ENCODE measurements at places on chromosomes 11 and 22.

DNA sequence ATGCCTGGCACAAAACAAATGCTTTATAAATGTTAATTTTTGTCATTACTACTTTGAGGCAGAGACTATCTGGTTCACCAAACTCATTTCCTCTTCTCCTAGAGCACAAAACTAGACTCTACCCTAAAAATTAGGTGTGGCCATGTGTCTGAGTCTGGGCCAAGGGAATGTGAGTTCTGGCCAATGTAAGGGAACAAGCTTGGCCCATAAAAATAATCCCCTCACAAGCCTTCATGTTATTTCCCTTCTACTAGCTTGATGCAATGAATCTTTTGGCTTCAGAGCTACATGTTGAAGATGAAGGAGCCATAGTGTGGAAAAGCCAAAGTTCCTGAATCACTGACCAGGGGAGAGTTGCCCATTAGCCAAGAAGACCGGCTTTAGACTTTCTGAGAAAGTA lies 406.5 kb upstream of the CCDC90B start:
- no peak for DNase-seq

- no peak for DNase-seq
Observed at GRCh38 chr11:34863048-34863447, 53.1 kb downstream of the APIP start.

- no peak for DNase-seq
Observed at GRCh38 chr11:45667929-45668680, 2.7 kb upstream of the CHST1 start.

GRCh38 chr11:105000797-105001196 lies 22.2 kb downstream of the CASP5 start:
- peak; percentile 22 for DNase-seq

DNA sequence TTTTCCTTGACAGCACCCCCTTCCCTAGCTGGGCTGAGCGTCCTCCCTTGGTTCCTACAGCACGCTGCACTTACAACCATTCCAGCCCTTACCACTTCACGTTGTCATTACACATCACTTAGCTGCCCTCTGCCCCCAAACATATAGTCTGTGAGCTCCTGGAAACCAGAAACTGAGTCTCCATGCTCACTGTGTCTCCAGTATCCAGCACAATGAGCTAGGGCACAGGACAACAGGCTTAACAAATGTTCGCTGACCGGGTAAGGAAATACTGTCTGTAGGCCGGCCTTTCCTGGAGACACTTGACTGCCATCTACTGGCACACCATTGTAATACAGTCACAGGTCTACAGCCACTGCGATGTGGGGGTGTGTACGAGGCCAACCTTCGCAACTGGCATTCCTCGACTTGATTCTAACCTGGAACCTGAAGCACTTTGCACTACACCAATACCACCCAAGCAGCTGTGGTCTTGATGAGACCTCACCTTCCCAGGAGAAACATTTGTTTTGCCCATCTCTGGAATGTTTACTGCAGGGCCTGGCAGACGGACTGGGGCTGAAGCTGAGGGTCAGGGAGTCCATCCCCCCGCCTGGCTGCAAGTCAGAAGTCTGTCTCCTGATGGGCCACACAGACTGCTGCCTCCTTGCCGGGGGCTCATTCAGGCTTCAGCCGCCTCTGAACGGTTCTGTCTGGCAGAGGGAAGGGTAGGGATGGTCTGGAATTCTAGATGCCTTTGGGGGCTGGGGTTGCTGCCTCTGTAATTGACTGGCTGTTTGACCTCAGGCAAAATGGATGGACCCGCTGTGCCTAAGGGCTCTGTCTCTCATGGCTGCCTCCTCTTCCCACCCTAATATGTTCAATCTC lies 72.0 kb downstream of the SYN3 start:
- DNase-seq: no peak

DNA sequence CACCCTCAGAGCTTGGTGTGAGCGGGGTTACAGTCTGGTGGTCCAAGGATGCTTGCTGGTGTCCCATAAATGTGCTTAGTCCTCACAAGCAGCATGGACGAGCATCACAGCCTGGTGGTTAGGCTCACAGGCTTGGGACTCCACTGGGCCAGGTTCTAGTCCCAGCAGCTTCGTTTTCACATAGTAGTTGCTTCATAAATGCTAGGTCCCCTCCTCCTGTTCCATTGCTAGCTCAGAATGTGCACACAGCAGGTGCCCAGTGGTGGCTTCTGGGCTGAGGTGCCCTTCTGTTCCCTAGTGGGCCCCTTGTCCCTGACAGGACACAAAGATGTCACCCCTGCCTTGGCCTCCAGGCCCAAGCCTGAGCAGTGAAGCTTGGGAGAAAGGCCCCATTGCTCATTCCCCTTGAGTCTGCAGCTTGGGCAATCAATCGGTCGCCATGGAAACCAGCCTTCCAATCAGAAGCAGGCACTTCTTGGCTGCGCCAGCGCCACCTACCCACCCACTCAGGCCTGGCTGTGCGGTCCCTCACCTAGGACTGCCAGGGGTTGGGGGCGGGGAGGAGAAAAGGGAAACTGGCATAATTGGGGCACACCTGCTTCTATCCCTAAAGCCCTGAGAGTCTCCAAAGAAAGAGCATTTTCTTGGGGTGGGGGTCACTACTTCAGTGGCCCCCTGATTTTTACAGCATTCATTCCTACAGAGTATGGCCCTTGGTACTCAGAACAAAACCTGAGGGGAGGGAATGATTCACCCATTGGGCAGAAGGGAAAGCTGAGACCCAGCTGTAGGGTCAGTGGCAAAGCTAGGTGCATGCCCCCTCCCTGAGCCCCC lies 48.1 kb downstream of the CYTH4 start:
- DNase-seq: no peak

- no peak for DNase-seq
Observed at GRCh38 chr11:62108971-62109404, 14.8 kb upstream of the INCENP start.

- DNase-seq: no peak
Observed at GRCh38 chr11:103109818-103110388, 677 bp downstream of the DYNC2H1 start.

DNA sequence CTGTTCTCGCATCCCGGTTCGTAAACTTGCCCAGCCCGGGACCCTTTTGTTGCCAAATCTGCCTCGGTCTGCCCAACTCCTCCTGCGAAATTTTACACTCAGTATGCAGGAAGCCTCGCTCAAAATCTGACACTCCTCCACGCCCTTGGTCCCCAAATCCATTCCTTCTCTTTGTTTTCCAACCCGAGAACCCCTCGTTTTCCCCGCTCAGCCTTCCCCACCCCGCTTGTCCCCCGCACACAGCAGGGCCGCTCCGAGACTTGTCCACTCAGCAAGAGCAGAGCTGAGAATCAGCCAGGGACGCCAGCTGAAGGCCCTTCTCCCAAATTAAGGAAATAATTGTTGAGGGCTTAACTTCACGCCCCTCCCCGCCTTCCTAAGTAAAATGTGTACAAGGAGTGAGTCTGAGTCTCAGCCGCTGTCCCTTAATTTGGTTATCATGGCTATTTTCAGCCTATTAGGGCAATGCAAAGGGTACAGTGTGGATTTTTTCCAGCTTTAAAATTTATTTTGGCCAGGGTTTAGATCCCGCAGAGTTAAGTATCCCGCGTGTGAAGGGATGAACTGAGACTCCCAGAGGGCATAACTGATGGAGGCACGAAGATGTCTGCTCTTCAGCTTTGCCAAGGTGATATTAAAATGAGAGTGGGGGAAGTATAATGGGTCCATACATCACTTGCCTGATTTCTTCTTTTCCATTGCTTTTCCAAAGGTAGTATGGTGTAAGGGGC lies 581 bp upstream of the FBXO3 start:
- no peak for DNase-seq

DNA sequence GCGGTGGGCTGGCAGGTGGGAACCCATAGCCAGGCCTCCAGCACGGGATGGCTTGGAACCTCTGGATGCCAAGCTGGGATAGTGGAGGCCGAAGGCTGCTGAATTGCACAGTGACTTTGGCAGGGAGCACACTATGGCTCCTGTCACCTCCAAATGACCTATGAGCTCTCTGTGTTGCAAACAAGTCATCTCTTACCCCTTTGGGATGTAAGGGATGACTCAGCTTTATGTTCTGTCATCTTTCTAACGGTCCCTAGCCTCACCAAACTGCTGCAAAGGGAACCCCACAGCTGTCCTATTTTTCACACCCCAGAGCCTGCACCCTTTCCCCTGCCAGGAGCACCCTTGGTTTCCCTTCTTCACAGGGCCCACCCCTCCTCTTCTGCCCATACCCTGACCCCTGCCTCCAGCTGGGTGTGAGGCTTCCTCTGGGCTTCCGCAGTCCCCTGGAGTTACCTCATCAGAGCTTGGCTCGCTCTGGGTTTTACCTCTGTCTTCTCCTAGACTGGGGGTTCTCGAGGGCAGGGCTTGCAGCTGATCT lies 2.7 kb upstream of the SCUBE1 start:
- no peak for DNase-seq

DNA sequence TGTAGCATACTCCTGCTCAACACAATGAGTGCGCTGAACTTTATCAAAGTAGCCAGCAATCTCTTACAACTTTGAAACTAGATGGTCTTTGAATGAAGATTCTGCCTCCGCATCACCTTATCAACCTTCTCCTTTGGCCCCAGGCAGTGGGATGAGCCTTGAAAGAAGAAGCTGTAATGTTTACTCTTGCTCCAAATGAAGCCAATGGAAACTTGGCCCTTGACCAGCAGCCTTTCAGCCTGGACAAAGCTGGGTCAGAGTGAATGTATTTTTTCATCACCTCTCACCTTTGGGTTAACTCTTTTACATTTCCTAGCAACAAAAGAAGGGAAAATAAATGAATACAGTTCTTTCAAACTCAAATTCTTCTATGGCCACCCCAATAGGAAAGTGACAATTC lies 359.1 kb downstream of the KCNA4 start:
- DNase-seq: no peak

GRCh38 chr11:116507849-116508695 lies 264.7 kb downstream of the BUD13 start:
- no peak for DNase-seq

DNA sequence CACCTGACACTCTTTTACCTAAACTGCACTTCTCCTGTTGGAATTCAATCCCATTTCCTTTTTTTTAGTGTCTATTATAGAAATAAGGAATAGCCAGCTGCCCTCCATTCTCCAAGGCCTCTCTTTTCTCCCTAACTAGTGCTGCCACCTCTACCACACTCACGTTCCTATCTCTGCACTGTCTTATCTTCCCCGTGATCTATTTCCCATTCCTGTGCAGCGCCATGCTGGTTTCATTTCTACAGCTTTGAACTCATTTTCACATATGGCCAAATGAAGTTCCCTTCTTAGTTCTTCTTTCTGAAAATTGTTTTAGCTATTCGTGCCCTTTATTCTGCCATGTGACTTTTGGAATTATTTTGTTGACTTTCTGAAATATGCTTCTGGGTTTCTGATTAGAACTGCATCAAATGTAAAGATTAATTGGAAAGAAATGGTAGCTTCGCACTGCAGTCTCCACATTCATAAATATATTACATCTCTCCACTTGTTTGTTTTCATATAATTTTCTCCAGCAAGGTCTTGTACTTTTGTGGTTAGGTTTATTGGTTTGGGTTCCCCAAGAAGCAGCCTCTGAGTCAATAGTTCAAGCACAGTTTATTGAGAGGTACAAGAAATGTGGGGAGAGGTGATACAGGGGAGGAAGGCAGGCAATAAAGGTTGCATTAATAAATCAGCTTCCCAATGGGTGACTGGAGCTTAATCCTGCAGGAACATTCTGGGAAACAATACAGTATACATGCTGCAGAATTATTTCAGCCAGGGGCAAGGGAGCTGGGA lies 43.7 kb upstream of the DRD2 start:
- DNase-seq: no peak

DNA sequence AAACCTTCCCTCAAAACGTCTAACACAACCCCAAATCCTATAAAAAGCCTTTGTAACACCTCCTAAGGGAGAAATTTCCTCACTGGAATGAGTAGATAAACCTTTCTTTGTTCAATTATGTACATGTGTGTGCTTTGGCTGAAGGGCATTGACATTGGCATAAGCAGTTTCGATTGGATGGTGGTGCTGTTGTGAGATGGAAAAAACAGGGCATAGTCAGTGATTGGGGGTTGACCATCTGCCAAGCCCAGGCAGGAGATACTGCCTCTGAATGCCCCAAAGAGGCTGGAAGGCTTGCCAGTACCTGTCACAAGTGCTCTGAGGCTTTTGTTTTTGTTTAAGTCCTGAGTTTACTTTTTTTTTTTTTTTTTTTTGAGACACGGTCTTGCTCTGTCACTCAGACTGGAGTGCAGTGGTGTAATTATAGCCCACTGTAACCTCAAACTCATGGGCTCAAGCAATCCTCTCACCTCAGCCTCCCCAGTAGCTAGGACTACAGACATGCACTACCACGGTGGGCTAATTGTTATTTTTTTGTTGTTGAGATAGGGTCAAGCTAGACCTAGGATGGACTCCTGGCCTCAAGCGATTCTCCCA lies 1.2 kb upstream of the CCDC117 start:
- DNase-seq: no peak

DNA sequence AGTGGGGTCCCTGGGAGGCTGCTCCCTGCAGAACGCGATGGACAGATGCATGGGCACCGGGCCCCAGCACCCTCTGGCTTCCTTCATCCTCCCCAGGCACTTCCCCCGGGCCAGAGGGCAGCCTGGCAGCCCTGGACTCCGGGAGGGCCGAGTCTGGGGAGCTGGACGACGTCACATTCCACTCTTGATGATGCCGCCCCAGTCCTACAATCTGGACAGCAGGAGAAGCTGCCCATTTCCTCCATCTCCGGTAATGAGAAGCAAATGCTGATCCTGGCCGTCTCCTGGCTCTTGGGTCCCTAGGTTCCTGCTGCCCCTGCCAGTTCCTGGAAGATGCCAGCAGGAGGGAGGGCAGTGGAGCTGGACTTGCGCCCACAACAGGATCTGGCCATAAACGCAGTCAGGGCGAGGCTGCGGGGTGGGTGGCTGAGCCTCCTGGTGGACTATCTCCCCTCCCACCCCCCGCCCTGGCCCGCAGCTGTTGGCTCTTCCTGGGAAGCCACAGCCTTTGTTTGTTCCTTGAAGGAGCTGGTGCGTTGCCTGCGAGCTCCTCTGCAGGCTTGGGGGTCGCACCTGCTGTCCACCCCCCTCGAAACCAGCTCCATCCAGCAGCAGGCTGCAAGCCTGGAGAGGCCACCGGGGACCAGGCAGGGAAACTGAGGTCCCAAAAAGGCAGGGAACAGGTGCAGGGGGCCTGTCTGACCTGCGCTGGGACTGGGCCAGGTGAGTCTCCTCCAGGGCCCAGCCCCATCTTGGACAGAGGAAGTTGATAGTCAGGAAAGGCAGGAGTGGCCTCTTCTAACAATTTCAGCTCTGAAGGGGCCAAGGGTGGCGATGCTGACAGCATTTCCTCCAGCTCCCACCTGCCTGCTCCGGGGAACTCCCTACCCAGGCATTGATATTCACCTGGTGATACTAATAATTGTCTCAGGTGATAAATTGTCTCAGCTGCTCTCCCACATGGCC lies 17.9 kb upstream of the MUC6 start:
- DNase-seq: no peak

DNA sequence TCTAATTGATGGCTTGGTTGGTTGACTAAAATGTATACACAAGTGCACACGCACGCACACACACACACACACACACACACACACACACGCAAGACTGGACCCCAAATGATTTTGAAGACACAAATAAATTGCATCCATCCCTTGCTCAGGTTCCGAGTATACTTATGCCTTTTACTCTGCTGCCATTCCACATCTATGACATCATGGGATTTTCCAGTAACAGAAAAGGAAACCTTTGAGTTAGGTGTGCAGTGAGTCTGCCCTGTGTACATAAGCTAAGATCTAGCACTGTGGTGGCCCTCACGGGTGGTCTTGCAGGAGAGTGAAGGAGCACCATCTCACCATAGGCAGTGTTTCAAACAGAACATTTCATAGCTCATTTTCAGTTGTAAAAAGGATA lies 20.5 kb upstream of the LARGE1 start:
- no peak for DNase-seq

All from activated CD4-positive, alpha-beta T cell treated with anti-CD3 and anti-CD28 coated beads, Interleukin-2, amount 50 U/mL, for 24 hours (primary cell).